ENCODE measurements at places on chromosomes 1 and 21. TPM values are rescaled to one million over a fixed set of nuclear protein-coding genes. Genes with fewer than 3 reads are reported as not detected.

DISC1 gene
- total RNA-seq = 9.3 TPM

CCDC181 gene
- 5.6 TPM for total RNA-seq

RGS8 gene
- total RNA-seq = 1.5 TPM

CRB1 gene
- 0.32 TPM for total RNA-seq

BNIPL gene
- 14.8 TPM for total RNA-seq
